Mucosa of descending colon (tissue), 3 donors: ENCODE measurements at places on chromosomes 7 and 10. TPM values are rescaled to one million over a fixed set of nuclear protein-coding genes. Genes with fewer than 3 reads are reported as not detected.

- DNase-seq = no peak
Measured at GRCh38 chr7:95874541-95875265, 102.3 kb downstream of the DYNC1I1 start.

Gene PRRT4
- total RNA-seq = not detected

DNA sequence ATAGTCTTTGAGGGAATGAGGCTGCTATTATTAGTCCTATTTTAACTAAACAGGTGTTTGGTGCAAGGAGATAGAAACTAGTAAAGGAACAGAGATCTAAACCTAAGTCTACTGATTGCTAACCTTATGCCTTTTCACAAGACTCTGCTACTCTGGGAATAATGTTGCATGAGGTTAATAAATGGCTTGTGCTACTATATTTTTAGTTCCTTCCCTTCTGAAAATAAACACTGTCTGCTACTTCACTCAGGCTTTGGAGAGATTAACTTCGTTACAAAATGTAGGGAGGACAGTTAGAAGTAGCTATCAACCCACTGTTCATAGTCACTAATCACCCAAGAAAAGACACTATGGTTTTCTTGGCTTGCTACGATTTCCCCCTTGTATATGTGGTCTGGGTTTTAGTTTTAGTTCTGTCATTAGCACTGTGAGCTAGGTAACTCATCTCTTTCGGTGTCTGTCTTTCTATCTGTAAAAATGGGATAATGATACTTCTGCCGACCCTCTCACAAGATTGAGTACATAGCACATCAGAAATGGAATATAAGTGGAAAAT lies 296.2 kb downstream of the LRRTM3 start:
- no peak for DNase-seq

- DNase-seq = no peak
Measured at GRCh38 chr10:2137549-2138174, 400.3 kb upstream of the ADARB2 start.

Gene NAT16
- total RNA-seq = not detected

Gene PTEN
- total RNA-seq = 118 TPM

DNA sequence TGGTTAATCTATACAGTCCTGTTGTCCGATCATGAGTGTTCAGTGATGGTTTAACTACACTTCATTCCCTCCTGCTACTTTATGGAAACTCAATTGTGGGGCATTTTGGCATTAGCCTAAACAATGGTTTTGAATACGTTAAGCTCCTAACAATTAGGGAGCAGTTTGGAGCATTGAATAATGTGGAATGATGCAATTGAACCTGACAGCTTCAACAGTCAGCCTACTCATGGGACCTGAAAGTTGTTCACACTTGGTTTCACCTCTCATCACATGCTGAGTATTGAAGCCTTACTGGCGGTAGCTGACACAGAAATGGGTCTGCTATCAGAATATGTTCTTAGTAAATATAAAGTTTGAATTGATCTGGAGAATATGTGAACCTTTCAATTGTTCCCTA lies 186.1 kb downstream of the MLLT10 start:
- no peak for DNase-seq

- no peak for DNase-seq
Measured at GRCh38 chr10:86373828-86374227, 7.2 kb upstream of the GRID1 start.

DNA sequence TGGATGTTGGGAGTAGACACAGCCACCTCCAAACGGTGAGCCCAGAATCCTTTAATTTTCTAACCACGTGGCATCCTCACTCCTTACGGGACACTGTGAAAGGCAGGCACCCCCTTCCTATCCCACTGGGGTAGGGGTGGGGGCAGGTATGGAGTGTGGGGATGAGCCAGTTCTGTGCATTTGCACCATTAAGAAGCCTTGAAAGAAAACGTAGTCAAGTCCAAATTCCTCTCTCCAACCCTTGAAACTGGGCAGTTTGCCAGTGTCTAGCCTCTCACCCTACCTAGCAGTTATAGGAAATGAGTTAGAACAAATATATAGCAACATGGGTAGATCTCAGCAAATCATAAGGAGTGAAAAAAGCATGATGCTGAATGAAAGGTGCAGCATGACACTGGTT lies 92.4 kb upstream of the LEP start:
- DNase-seq = no peak

Gene UPK3BL2
- total RNA-seq = 23.9 TPM

Gene SLC39A12
- total RNA-seq = not detected

DNA sequence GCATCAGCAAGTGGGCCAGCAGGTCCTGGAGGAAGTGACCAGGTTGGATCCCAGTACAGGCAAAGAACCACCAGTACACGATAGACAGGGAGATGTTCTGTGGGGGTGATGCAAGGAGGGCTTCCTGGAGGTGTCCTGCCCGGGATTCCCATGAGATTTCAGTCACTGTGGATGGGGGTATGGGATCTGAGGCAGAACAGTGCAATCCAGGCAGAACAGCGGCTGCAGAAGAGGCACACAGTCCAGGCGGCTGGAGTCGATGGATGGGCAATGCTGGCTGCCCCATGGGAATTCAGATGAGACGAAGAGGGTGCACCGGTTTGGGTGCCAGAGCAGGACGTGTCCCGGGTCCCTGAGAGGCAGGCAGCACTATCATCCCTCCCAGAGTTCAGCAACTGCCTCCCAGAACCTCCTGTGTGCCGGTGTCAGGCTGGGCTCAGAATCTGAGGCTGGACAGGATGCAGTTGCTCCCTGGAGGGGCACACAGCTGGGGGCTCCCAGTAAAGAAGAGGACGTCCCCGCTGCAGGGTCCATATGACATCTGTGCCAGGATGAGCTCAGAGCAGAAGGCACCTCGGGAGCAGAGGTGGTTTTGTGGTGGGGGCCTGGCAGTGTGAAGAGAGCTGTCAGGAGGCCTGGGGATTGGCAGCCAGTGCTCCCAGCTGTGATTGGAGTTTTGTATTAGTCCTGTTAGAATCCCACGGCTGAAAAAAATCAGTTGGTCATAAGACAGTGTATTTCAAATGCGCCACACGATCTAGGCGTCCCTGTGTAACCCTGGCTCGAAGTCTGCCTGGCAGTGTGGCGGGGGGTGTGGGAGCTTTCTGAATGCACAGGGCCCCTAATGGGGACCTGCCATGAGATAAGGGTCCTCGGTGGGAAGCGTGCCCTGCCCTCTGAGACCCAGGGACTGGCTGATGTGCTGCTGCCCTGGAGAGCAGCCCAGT lies 3.2 kb downstream of the KNDC1 start:
- DNase-seq = no peak

- DNase-seq = no peak
Measured at GRCh38 chr10:24969841-24970281, 17.5 kb upstream of the PRTFDC1 start.

Gene PARP12
- total RNA-seq = 61.8 TPM

Gene DKK1
- not detected for total RNA-seq

DNA sequence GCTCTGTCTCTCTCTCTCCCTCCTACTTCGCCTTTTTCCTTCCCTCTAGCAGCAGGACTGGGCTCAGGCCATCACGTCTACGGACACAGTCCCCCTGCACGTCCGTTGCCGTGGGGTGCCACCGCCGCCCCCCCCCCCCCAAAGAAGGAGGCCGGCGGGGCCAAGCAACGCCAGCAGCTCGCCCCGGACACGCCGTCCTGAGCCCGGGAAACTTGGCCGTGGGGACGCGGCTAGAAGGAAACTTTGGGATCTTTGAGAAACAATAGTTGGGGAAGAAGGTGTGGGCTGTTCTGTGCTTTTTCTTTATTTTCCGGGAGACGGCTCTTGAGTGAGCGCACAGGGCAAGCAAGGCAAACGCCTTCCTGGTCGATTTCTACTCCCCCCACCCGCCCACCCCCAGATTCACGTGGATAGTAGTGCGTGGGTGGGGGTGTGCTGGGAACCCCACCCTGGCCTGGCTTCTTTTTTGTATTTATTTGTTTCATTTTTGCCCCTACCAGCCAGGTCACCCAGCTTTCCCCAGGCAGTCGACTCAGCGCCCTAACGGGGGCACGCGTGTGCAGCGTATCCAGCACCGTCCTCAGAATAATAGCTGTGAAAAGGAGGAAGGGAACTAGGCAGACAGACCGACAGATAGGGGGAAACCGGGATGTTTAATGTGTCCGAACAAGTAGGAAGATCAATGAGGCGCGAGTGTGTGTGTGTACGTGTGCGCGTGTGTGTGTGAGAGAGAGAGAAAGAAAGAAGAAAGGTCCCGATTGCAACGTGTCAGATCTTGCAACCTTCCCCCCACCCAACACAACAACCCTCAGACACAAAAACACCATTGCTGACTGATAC lies 1.4 kb downstream of the MXI1 start:
- peak; percentile 51 for DNase-seq

- DNase-seq = no peak
Measured at GRCh38 chr7:50594136-50594535, 28.9 kb upstream of the DDC start.

GRCh38 chr7:503575-504111 lies 16.0 kb downstream of the PDGFA start:
- DNase-seq = peak; percentile 92

DNA sequence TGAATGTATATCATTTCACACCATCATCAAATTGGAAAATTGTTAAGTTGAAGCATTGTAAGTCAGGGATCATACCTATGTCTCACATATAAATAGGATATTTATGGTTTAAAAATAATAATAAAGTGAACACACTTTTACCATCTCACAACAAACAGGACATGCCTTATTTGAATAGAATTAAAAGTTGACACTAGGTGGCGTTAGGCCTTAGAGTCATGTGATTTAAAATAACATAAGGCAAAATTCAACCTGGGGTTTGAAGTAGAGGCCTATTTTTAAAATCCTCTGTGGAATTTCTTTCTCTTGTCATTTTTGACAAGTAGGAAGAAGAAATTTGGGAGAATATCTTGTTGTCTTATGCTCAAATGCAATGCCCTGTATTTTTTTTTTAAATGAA lies 184.7 kb upstream of the PCDH15 start:
- no peak for DNase-seq

- no peak for DNase-seq
Measured at GRCh38 chr7:157686285-157686894, 349.6 kb downstream of the DNAJB6 start.

- DNase-seq = no peak
Measured at GRCh38 chr10:75544993-75545706, 113.7 kb downstream of the LRMDA start.
